Hepatocyte (in vitro differentiated cells): ENCODE measurements at places on chromosomes 1 and 21. TPM values are rescaled to one million over a fixed set of nuclear protein-coding genes. Genes with fewer than 3 reads are reported as not detected.

The B3GALT6 gene
- polyA plus RNA-seq: 36.3 and 36.9 TPM in 2 replicates

The MX1 gene
- polyA plus RNA-seq: 14.2 and 17.2 TPM in 2 replicates

The PROK1 gene
- polyA plus RNA-seq: 9.4 and 11.1 TPM in 2 replicates

The LDLRAD1 gene
- 0.13 and 0.82 TPM in 2 replicates for polyA plus RNA-seq

The ELF3 gene
- 333 and 361 TPM in 2 replicates for polyA plus RNA-seq

The GNAT2 gene
- 0.18 and 0.19 TPM in 2 replicates for polyA plus RNA-seq

The RPTN gene
- polyA plus RNA-seq: not detected in 2 replicates

The FHAD1 gene
- 0.16 and 0.68 TPM in 2 replicates for polyA plus RNA-seq

The RPAP2 gene
- 18.1 and 23.4 TPM in 2 replicates for polyA plus RNA-seq

The CAPN8 gene
- polyA plus RNA-seq: 18.0 and 28.6 TPM in 2 replicates

The VPS26C gene
- polyA plus RNA-seq: 43.7 and 49.5 TPM in 2 replicates

GRCh38 chr1:184150776-184151531 is 99.4 kb downstream of the TSEN15 start:
- no peak for DNase-seq

GRCh38 chr21:32102426-32102825 is 176.4 kb downstream of the MIS18A start:
- DNase-seq: no peak

DNA sequence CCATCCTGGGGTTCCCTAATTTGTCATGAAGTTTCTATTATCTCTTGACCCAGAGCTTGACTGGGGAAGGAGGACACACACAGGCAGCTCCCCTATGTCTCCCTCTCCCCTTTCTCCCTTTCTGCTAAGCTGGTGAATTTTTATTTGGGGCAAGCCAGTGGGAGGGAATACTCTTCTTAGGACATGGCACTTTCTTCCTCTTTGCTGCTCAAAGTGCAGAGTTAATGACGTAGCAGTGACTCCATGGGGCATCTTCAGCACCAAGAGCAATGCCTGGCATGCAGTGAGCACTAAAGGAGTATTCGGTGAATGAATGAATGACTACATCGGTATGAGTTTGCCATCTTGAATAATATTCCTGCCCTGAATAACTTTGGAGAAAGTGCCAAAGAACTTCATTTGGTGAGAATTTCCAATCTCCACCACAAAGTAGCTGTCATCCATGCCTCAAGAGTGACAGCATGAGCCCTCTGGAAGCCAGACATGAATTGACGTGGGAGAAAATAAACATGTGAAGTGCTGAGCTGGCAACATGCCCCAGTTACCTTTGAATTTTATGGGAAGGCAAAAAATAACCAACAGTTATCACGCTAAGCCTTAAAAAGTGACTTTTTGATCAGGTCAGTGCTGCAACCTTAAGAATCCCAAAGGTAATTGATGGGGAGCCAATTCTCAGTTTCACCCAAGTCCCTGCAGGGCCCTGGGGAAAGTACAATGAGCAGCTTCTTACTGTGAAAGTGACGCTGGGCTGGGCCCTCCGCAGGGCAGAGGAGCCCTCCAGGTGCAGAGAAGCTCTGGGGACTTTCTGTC is 22.1 kb upstream of the ATF3 start:
- no peak for DNase-seq

- no peak for DNase-seq
These were observed 31.2 kb downstream of the TSEN15 start for GRCh38 chr1:184082541-184083415.

DNA sequence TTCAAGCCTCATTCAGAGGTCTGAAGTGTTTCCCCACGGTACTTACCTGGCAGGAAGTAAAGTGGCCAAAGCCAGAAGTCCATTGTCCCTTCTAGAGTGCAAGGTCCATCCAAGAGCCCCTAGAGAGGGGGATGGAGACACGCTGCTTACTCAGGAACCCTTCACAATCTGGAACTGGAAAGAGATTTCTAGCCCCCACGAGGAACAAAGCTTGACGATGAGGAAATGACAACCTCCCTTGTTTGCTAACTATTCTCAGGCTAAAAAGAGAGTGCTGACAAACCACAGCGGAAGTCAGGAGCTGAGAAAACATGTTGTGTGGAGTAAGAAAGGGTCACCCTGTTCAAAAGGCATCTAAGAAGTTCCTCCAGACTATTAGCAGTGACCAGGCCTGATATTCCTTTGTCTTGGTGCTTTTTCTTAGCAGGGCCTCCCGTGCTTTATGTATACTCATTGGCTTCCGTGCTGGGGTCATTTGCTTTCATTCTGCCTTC is at the start of gene FCMR:
Gene FCMR, minus strand, starts transcription at position 170 of the 494 bp plus-strand sequence. Its CDS starts 87 bp downstream, at position 83.
- no peak for DNase-seq

DNA sequence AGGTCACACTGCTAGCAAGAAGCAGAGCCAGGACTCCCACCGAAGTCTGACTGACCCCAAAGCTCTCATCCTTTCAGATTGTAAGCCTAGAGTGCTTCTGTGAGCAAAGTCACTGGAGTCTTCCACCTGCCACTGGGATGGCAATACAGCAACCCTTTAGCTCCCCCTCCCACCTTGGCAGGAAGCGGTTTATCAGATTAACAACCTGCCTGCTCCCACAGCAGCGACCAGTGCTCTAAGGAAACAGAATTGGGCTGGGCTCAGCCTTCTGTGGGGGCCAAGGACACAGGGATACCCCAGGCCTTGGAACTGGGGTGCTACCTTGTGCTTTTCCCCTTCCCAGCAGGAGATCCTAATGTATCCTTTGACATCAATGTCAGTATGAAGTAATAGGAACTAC is 76.0 kb downstream of the GFI1 start:
- no peak for DNase-seq

GRCh38 chr1:33344896-33345560 is 24.1 kb upstream of the A3GALT2 start:
- DNase-seq: no peak

DNA sequence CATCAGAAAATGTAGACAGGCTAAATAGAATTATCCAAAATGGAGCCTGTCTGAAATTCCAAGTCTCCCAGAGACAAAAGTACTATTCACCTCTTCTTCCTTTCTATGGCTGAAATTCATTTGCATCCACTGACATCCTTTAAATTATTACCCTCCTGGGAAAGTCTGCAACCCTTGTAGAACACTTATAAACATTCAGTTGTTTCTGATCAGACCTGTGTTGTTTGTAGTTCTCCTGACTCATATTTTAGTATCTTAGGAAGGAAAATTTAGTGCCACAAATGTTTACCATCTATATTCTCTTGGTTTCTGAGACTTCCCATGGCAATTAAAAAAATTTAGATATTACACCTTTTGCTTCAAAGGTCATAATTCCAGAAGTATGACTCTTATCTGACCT is 69.6 kb upstream of the C1orf105 start:
- no peak for DNase-seq

DNA sequence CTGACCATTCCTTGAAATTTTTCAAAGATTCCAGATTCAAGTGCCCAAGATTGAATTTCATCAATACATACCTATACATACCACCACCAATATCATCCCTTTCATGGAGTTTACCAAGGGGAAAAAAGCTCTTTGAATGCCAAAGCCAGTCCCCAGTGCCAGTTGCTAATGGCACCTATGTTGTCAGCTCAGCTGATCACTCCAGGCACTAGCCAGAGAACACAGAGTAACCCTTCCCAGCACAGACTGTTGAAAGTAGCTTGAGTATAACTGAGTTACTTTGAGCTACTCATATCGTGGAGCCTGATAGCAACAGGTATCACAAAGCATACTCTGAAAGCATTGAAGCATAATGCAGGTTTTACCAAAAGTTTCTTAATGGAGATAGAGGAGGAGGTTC is 133.9 kb upstream of the NFIA start:
- no peak for DNase-seq

DNA sequence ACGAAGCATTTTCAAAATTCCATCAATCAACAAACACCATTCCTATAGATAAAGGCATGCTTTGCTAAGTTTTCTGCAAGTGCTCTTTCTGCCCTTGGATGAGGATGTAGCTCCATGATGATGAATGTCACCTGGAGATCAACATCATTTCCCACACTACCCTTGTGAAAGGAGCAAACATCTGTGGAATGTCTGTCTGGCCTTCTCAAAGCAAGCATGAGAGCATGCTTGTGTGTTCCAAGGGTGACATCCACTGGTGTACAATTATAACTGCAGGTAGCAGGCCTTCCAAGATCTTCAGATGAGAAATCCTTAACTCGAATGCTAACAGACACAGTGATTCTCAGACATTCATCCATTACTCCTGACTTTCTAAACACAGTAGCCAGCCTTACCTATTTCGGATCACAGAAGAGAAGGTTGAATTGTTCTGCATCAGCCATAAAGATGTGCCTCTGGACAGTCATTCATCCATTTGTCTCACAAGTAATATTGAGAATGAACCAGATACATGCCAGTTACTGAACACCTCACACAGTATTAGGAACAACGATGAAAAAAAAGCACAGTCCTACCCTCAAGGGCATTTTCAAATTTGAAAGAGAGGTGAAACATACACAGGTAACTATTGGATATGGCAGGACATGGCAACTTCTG is 162.4 kb downstream of the TPR start:
- peak; percentile 87 for DNase-seq
